KG1 (cell line): ENCODE measurements at places on chromosomes 11 and 22.

DNA sequence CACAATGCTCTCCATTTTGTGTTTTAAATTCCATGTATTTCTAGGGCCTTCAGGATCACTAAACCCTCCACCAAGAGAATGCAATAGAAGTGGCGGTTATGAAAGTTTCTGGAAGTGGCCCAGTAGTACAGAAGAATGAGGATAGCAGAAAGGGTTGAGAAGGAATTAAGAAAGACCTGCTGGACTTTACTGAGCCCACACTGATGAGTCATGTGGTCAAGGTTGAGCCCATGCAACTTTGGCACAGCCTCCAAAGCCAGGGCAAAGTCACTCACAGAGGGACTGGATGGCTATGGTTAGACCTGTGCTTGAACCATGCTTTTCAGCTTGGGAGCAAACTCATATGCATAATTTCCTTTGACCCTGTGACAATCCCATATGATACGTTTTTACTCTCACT lies 102.9 kb upstream of the PLET1 start:
- DNase-seq: no peak

- no peak for DNase-seq
Measured at GRCh38 chr11:88375927-88376470, 38.5 kb upstream of the CTSC start.

GRCh38 chr11:95647871-95648270 lies 141.7 kb downstream of the FAM76B start:
- no peak for DNase-seq

- DNase-seq: no peak
Measured at GRCh38 chr11:10599388-10600175, 31.1 kb upstream of the LYVE1 start.

DNA sequence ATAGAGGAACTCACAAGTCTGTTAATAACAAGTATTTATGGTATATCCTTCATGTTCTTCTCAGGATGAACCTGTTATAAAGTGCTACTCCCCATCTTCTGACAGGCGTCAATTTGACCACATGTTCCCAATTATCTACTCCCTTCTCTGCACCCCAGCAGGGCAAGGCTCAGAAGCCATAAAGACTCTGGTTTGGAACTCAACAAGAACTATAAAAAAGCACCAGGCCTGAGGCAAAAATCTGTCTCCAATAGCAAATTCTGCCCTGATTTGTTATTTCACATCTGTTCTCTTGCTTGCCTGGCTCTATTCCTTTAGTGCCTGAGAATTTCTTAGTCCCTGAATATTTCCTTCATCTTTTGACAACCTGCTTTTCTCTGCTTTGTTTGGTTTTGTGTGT lies 618.2 kb upstream of the KIRREL3 start:
- DNase-seq: no peak

- no peak for DNase-seq
Measured at GRCh38 chr22:19631899-19632667, 82.2 kb upstream of the SEPTIN5 start.

- DNase-seq: no peak
Measured at GRCh38 chr11:87493516-87493915, 455.8 kb downstream of the TMEM135 start.

GRCh38 chr11:8192016-8192895 lies 23.4 kb upstream of the RIC3 start:
- DNase-seq: peak; percentile 12

DNA sequence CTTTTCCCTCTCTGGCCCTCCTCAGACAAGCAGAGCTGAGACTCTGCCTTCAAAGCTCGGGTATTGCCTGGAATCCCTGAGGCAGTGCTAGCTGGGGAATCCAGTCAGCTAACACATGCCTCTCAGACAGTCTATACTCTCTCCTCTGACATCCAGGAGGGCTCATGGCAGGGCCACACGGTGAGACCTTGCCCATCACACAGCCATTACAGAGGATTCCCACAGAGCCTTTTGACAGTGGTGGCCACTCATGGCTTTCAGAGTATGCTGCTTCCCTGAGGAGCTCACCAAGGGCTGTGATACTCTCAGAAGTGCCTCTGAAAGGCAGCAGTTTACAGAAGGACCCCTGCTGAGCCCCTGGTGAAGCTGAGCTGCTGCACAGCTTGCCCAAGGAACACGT lies 165.3 kb downstream of the RRAS2 start:
- no peak for DNase-seq

- no peak for DNase-seq
Measured at GRCh38 chr11:68399916-68400315, 60.6 kb upstream of the PPP6R3 start.

GRCh38 chr22:30733181-30733631 lies 38.5 kb downstream of the OSBP2 start:
- DNase-seq: peak; percentile 10

GRCh38 chr11:86955361-86956120 lies at the start of gene FZD4:
TSS of gene FZD4 (minus strand) at chr11:86955395. CDS start at chr11:86955085, 310 bp downstream.
- peak; percentile 43 for DNase-seq

- DNase-seq: no peak
Measured at GRCh38 chr11:113778111-113778910, 1.3 kb upstream of the CLDN25 start.

GRCh38 chr11:74276581-74276980 lies 34.9 kb downstream of the P4HA3 start:
- DNase-seq: no peak

GRCh38 chr11:96827164-96827563 lies 437.4 kb downstream of the JRKL start:
- no peak for DNase-seq

DNA sequence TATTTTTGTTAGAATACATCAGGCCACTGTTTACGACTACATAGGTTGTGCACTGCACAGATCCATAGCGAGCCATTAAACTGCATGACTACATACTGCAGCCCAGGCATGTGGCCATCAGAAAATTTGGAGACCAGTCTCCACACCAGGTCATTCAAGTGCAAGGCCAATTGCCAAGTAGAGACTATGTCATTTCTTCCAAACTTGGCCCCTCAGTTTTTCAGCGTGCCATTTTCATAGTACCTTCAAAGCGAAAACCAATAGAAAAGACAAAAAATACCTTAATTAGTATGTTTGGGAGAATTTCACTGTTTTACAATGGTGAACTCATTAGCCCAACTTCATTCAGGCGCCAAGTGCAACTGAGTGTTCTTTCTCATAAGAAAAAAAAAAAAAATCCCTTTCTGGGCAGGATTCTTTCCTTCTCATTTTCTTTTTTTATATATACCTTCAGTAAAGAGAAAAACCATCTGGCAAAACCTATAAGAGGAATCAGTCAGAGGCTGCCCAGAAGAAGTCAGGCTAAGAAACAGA lies 30.4 kb downstream of the PAMR1 start:
- no peak for DNase-seq

DNA sequence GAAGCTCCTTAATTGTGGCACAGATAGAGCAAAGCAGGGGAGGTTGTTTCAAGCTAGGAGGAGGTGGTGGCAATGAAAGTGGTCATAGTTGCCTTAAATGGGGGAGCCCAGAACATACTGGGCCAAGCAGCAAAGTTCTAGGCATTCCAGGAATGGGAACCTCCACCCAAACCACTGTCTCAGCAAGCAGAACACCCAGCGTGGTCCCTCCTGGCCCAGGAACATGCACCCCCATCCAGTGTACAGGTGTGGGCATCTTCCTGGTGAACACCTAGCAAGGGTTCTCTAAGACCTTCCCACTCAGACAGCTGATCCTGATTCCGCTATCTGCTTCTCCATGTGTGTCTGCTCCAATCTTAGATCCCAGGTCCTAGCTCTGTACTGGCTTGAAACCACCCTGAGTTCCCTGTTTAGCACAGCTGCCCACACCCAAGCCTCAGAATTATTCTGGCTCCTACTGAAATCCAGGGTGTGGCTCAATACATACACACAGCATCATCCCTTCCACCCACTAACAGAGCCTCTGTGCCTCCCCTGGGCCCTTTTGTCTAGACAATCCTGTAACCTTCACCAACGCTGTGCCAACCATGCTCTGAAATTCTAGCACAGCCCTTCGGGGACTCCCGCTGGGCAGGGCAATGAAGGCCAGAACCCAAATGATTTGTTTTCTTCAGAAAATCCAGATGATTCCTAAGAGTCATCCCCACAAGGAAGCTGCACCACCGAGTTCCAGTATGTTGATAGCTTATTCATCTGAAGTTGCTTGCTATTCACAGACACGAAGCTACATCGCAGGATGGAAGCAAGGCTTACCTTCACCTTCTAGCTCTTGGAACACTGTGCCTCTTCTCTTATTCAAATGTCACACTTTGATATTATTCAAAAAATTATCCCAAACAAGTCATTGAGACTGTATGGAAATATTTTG lies 76.6 kb downstream of the ABTB2 start:
- DNase-seq: no peak

GRCh38 chr22:33706100-33706499 lies 214.2 kb downstream of the LARGE1 start:
- DNase-seq: no peak

- no peak for DNase-seq
Measured at GRCh38 chr11:69509846-69510390, 28.5 kb downstream of the LINC01488 start.

DNA sequence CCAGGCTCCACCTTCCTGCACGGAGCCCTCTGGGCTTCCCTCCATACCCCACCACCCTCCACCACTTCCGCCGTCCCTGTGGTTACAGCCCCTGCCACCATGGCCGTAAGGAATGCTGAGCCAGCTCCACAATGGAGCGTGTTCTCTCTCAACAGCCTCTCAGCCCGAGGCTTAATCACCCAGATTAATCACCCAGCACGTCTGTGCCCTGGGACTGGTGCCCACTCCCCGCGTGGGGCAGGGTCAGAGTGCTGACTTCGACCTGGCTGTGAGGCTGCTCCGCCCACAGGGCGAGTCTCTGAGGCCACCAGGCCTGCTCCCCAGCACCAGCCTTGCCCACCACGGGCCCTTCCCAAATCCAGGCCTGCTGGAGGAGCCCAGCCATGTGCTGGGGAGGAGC lies 4.0 kb upstream of the TH start:
- no peak for DNase-seq
